ENCODE measurements at places on chromosomes 13 and 19. TPM values are rescaled to one million over a fixed set of nuclear protein-coding genes. Genes with fewer than 3 reads are reported as not detected.

Gene UGGT2
- total RNA-seq, result not detected

Gene OR7C1
- not detected for total RNA-seq

Gene PABPC3
- total RNA-seq, result 0.79 TPM

Gene POU2F2
- total RNA-seq, result 16.3 TPM

Gene ASPDH
- not detected for total RNA-seq

Gene GPR4
- not detected for total RNA-seq

Gene LIM2
- total RNA-seq, result not detected

Gene SCN1B
- 0.37 TPM for total RNA-seq

Gene MAB21L1
- not detected for total RNA-seq

Gene CYP4F12
- not detected for total RNA-seq

Gene MCF2L
- total RNA-seq, result 0.76 TPM

Gene FRY
- total RNA-seq, result 1.4 TPM

Gene CRX
- total RNA-seq, result not detected

Gene F10
- not detected for total RNA-seq

Gene CGB1
- total RNA-seq, result not detected

Gene NFILZ
- total RNA-seq, result not detected

Gene ZNF547
- 4.4 TPM for total RNA-seq

Gene SIGLEC5
- not detected for total RNA-seq

Gene CTU1
- 10.0 TPM for total RNA-seq

Gene PSG1
- total RNA-seq, result not detected

Gene HIF3A
- not detected for total RNA-seq

Gene MARK4
- 18.5 TPM for total RNA-seq

Gene TIMM29
- 23.0 TPM for total RNA-seq

Gene MEDAG
- total RNA-seq, result not detected

Gene ERFL
- 1.1 TPM for total RNA-seq

Gene ZNF649
- total RNA-seq, result 10.9 TPM

Gene DAPK3
- total RNA-seq, result 43.0 TPM
